Effector memory CD4-positive, alpha-beta T cell (primary cell): ENCODE measurements at places on chromosomes 6 and 20.

DNA sequence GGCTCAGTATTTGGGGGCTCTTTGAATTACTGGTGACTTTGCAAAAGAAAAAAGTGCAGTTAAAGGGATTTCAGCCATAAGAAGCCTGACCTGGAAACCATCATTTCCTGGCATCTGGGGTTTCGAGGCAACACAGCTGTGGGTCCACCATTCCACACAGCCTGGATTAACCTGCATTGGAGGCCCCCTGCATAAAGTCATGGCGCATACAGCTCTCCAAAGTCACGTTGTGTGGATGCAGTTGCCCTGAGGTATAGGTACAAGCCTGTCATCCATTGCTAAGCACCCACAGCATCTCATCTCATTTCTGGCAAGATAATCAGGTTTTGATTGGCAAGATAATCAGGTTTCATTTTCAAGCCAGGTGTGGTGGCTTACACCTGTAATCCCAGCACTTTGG is 54.5 kb upstream of the TAGAP start:
- DNase-seq, result no peak

DNA sequence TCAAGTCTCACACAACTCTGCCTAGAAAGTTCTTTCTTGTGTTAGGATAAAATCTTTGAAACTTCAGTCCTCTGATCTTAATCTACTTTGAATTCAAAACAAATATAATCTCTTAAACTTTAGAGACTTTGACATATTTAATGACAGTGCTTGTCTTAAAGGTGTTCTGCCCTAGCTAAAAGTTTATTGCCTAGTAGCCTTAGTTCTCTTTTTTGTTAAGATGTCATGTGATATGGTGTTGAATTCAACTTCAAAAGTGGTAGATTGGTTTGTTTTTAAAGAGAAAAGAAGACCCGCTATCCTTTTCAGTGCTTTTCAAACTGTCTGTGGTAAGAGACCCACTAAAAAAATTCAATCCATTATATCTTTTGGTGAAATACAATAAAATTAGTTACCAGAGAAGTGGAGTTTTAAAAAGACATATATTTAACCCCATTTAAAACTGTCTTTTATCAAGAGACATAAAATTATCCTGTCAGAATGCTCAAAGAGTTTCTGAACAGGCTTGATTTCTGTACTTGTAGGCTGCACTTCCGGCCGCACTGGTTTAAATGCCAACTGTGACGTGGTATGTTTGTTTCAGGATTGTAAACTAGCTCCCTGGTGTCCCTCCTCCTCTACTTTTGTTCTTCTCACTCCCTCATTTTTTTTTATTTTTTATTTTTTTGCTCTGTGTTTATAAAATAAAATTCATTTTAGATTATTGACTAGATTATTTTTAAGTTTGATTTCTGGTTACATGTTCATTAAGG is 76.5 kb downstream of the QKI start:
- no peak for DNase-seq

GRCh38 chr6:101909366-101909765 is 515.9 kb downstream of the GRIK2 start:
- DNase-seq, result no peak

- DNase-seq, result no peak
Observed at GRCh38 chr6:10583509-10583901, 62.4 kb downstream of the GCNT2 start.

DNA sequence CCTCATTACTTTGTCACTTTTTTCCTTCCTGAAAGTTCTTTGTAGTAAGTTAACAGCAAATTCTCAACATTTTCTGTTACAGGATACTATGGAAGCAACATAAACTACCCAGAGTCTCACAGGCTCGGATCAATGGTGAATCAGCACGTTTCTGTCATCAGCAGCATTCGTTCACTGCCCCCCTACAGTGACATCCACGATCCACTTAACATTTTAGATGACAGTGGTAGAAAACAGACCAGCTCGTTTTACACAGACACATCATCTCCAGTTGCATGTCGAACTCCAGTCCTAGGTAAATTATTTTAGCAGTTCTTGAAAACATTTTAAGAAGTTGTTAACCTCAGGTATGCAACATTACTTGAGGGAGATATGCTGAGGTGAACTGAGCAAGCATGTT is 51.6 kb downstream of the RFX6 start:
- no peak for DNase-seq

DNA sequence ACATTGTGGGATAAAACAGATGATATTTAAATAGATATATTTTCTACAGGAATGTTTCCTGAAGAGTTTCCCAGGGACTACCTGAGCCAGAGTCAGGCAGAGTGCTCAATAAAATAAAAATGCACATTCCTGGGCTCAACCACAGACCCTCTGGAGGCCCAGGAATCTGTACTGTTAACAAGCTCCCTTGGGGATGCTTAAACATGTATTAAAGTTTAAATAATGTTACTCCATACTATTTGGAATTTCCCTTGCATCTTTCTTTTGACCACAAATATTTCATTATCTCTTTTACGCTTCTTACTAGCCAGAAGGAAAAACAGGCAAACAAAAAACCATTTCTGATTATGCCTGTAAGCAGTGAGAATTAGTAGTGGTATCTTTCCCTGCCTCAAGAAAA is 42.3 kb downstream of the GPR63 start:
- DNase-seq, result no peak

GRCh38 chr6:63527658-63528514 is 44.4 kb upstream of the LOC128125822 start:
- DNase-seq, result no peak

GRCh38 chr6:24861934-24862333 is 63.2 kb upstream of the ARMH2 start:
- DNase-seq, result no peak

GRCh38 chr6:43240950-43241349 is 2.3 kb upstream of the TTBK1 start:
- DNase-seq, result no peak

- DNase-seq, result no peak
Observed at GRCh38 chr20:10898552-10898951, 224.8 kb upstream of the JAG1 start.

DNA sequence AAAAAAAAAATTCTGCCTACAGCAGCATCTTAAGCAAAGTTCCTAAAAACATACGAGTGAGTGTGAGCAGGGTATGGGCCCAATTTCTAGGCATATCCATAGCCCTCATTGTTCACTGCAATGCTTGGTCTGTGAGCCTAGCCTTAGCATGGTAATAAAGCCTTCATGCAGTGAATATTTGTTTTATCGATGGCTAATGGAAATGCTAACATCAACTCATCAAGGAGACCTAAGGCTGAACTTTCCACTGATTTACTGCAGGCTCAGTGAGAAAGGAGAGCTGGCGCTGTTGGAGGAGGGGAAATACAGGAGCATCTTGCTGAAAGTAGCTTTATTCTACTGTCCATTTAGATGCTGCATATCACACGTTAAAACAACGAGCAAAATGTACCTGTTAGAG is 139.6 kb upstream of the DTNBP1 start:
- DNase-seq, result no peak

DNA sequence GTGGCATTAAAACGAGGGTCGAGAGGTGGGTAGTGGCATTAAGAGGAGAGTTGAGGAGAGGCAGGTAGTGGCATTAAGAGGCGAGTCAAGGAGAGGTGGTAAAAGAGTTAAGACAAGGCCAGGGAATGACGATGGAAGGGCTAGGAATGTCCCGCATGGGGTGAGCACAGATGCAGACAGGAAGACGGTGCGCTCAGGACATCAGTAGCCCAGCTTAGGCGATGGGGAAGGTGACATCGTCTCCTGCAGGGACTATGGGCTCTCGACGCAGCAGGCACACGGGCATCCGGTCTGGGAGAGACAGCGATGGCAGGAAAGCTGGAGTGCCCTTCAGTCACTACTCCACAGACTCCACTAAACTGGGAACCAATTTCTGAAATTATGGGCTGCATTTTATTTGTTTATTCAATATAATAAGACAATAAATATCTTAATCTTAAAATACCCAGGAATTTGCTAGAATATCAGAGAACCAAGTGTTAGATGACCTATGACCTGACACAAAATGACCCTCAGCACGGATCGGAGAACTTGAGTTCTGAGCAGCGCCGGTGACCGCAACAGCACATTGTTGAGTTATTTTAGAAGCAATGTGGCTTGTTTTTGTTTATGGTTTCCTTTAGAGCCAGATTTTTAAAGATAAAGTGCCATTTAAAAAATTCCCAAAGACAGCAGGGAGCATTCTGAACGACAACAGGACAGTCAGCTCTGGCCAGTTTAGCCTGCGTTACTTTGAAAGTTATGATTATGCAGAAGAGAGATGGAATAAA is 177.7 kb downstream of the SMOC2 start:
- no peak for DNase-seq

- no peak for DNase-seq
Observed at GRCh38 chr6:16639684-16640480, 121.4 kb downstream of the ATXN1 start.

DNA sequence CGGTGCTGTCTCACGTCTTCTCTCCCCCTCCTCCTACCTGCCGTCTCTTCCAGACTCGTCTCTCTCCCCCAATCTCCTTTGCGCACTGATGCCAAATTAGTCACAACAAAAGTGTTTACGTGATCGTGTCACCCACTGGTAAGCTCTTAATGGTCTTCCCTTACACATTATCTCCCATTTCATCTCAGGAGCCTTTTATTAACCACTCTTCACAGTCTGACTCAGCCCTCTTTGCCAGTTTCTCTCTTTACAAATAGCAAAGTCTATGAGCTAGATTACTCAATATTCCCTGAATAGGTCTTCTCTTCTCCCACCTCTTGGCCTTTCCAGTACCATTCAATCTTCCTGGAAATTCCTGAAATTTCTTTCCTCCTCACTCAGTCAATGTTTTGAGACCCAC is 247.0 kb downstream of the ESR1 start:
- DNase-seq, result no peak

DNA sequence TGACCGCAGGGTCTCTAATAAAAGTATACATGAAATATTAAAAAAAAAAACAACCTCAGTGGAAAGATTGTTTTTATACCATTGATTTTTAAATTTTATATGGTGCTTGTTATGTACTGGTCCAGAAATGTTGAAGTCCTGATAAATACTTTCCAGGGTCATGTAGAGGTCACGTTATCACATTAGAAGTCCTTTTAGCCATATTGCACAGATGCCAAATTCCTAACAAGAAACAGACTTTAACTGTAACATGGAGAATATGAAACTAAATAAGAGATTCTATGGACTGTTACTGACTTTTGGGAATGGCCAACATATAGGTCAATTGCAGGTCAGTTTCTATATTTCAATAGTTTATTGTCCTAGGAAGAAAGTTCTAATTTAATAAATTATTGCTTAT is 89.0 kb downstream of the ADGRB3 start:
- no peak for DNase-seq

DNA sequence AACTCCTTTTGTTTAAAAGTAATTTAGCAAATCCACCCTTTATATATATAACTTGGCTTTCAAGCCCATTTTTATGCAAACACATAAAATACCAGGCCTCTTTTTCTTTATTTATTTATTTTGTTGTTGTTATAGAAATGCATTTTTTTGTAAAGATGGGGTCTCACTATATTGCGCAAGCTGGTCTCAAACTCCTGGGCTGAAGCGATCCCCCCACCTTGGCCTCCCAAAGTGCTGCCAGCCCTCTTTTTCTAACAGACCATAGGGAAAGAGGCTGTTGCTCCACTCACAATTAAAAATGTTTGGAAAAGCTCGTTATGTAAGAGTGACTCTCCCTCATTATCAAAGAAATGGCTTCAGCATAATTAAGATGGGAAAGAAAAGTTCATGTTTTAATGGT is 440.9 kb downstream of the HACE1 start:
- DNase-seq, result no peak

GRCh38 chr6:34130862-34131261 is 15.0 kb downstream of the GRM4 start:
- DNase-seq, result no peak

- DNase-seq, result no peak
Observed at GRCh38 chr6:38943964-38944363, 104.6 kb upstream of the GLP1R start.

DNA sequence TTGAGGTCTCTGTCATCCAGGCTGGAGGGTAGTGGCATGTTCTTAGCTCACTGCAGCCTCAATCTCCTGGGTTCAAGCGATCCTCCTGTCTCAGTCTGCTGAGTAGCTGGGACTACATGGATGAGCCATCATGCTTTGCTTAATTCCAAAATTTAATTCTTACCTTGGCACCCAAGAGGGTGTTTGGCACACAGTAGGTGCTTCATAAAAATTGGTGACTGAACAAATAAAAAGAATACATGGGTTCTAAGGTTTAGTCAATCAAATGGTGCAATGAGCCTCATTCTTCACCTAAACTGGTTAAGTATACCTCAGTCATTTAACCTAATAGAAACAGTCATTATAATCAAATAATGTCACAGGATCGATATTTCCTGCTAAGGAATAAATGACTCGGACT is 170.4 kb downstream of the GMPR start:
- no peak for DNase-seq

- DNase-seq, result no peak
Observed at GRCh38 chr6:137754366-137754765, 112.7 kb upstream of the TNFAIP3 start.

GRCh38 chr6:17785094-17785787 is 78.5 kb upstream of the NUP153 start:
- DNase-seq, result no peak

DNA sequence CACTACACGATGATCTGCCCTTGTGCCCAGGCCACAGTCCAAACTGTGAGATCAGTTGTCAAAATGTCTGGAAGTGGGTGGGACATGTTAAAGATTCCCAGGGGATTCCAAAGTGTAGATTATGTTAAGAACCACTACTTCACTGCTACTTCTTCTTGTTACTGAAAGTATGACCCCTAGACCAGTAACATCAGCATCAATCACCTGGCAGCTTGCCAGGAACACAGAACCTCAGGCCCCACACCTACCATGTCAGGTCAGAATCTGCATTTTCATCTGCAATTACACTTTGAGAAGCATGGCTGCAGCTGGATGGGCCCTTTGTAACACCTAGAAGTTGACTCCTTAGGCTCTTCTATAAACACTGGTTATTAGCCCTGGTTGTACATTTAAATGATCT is 36.1 kb downstream of the RFPL4B start:
- DNase-seq, result no peak

GRCh38 chr20:57392512-57393271 is 1.5 kb downstream of the RBM38 start:
- DNase-seq, result peak; percentile 87

- DNase-seq, result no peak
Observed at GRCh38 chr6:125094563-125094962, 59.0 kb upstream of the TPD52L1 start.

DNA sequence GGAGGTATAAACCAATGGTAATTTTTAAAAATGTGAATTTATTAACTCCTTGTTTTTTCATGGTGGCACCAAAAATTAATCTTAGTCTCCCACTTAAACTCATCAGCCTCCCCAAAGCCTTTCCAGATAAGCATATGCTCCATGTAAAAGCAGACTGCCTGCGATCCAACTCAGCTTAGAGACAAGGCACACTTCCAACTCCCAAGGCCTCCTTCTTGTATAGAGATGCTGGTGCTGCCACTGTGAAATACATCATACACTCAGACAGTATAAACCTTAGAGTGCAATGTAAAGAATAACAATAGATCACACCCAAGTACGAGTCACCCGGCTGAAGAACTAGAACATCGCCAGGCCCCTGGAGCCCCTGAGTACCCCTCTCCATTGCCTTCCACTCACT is 2.0 kb downstream of the ANKRD6 start:
- no peak for DNase-seq

- DNase-seq, result no peak
Observed at GRCh38 chr6:2550247-2550646, 200.5 kb downstream of the MYLK4 start.

- DNase-seq, result no peak
Observed at GRCh38 chr6:38404355-38404754, 235.4 kb downstream of the BTBD9 start.
